K562 (cell line): ENCODE measurements at places on chromosomes 1 and 21. TPM values are rescaled to one million over a fixed set of nuclear protein-coding genes. Genes with fewer than 3 reads are reported as not detected.

- no peak for DNase-seq
Observed at GRCh38 chr1:197129698-197130097, 16.8 kb downstream of the ASPM start.

GRCh38 chr1:78869136-78869535, 137.4 kb downstream of the ADGRL4 start:
- no peak for DNase-seq

- no peak for DNase-seq
Observed at GRCh38 chr21:41152147-41152546, 15.8 kb upstream of the BACE2 start.

- no peak for DNase-seq
Observed at GRCh38 chr1:189513091-189513490, 964.6 kb downstream of the BRINP3 start.

DNA sequence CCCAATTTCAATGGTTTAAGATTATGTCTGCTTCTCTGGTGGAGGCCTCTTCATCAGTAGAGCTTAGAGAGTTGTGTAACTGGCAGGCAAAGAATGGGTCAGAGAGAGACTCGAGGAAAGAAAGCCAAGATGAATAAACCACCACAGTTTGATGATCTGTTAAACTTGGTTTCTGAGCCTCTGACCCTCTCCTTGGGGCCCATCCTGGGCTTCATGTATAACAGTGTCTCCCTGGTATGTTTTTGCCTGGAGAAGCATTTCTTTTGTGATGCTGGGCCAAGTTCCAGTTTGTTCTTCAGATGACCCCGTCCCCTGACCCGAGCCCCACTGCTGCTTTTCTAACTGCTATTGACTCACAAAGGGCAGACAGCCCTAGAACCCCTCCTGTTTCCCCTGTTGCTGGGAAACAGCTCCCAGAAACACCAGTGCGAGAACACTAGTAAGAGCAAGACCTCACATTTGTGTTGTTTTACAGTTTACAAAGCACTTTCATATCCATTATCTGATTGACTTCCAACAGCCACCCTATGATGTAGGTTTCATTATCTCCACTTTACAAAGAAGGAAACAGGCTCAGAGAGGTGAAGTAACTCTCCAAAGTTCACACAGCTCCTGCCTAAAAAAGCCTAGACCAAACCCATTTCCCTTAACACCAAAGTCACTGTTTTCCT, 9.0 kb downstream of the CD2 start:
- DNase-seq = no peak

DNA sequence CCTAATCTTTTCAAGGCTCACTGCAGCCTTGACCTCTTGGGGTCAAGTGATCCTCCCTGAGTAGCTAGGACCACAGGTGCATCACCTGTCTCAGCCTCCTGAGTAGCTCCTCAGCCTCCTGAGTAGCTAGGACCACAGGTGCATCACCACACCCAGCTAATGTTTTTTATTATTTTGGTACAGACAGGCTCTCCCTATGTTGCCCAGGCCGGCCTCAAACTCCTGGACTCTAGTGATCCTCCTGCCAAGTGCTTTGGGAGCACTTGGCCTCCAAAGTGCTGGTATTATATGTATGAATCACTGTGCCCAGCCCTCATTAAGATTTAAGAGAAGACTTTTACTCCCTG, 58.5 kb upstream of the S1PR1 start:
- DNase-seq = no peak

GRCh38 chr1:14728516-14728915, 130.0 kb downstream of the KAZN start:
- no peak for DNase-seq

DNA sequence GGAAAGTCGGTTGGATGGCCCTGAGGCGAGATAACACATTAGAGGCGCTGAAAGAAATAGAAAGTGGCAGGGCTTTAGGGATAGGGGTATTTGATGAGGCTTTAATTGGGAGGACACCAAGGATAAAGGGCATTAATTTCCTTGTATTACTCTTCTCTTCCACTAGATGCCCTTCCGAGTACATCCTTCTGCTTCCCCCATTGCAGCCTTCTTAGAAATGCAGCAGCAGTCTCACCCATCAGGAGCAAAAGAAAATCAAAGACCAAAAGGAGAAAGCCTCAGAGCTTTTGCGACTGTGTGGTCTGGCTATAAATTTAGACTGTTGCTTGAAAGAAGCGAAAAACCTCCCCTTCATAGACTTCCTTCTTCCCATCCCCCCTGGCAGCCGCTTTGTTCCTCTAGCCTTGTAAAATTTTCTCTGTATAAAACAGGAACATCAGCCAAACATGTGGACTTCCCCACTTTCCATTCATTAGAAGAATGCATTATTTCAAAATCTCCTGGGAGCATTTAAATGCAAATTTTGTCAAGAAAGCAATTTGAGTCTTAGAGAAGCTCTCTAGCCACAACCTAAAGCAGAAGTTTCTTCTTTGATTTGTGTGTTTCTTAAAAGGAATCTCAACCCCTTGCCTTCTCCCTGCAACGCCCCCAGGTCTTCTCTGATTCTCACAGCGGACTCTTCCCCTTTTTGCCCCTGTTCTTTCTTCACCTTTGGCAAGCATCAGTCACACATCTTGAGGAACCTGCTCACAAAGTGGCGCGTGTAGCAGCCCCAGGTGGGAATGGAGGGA, 76.6 kb downstream of the NDUFS5 start:
- peak; percentile 66 for DNase-seq

DNA sequence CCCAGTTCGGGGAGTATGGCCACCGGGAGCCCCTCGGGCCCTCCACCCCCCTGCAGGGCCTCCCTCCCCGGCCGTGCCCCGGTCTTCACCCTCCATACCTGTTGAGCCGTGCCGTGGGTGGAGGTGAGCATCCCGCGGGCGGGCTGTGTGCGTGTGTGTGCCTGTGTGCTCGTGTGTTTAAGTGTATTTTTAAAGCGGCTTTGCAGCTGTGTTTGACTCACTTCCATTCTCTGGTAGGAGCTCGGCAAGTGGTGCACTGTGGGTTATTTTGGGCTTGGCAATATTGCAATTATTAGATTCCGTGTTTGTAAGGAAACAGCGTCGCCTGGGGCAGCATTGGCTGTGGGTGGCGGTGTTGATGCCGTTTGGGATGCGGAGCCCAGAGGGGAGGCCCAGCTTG, 20.3 kb upstream of the PLCH2 start:
- DNase-seq = no peak

DNA sequence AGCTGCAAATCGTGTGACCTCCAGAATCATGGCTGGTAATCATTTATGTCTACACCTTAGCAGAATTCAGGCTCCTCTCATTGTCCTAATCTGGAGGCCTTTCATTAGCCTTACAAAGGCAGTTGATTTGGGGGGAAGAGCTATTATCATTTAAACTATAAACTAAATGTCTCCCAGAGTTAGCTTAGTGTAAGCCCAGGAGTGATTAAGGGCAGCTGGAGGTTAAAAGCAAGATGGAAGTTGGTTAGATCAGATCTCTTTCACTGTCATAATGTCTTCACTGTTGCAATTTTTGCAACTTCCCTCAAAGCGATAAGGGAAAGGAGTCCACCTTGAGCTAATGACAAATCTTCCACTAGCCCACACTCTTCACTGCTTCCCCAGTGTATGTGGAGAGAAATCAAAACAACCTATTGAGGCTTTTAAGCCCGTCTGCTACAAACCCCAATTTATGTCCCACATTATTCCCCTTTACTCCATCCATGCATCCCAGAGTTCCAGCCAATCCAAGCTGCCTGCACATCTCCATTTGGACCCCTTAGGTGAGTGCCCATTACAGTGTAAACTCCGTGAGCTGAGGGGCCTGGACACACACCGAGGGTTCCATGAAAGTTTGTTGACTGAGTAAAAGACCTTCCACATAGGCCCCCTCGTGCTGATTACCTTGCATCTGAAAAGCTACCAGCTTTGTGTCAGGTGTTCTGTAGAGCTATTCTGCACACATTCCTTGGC, 61.5 kb upstream of the KLHDC7A start:
- no peak for DNase-seq

- DNase-seq = no peak
Observed at GRCh38 chr1:26734501-26735058, 38.8 kb downstream of the ARID1A start.

DNA sequence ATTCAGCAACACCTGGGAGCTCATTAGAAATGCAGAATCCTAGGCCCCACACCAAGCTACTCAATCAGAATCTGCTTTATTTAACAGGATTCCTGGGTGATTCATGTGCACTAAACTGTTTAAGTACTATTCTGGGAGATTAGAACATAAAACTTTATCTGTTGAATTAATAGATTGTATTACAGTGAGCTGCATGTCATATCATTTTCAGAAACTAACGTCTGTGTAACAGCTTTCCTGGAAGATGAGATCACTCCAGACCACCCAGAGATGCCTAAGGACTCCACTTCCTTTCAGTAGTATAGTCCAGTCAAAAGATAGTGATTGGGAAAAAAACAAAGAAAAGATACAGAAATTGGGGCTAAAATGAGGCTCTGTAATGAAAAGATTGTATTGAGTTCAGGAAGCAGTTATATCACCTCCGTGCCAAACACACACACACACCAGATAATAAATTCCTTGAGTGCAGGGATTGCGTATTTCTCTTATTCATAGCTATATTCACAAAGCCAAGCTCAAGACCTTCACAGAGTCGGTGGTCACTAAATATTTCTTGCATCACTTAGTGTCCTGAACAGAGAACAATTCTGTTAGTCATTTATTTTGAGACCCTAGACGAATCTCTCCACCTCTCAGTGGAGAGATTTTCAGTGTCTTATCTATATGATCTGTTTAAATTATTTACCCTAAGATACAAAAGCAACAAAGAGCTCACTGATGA, 178.2 kb downstream of the DSCAM start:
- DNase-seq = no peak

DNA sequence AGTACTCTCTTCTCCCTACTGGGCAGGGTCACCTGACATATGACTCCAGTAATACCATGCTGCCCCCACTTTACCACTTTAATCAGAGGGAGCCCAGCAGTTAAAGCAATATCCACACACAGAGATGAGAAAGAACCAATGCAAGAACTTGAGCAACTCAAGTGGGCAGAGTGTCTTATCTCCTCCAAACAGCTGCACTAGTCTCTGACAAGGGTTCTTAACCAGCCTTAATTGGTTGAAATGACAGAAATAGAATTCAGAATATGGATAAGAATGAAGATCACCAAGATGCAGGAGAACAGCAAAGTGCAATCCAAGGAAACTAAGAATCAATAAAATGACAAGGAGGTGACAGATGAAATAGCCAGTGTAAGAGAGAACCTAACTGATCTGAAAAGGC, 91.0 kb downstream of the KCNT2 start:
- DNase-seq = peak; percentile 75

- DNase-seq = no peak
Observed at GRCh38 chr1:6873298-6874015, 88.2 kb downstream of the CAMTA1 start.

GRCh38 chr1:170086399-170087032, 12.0 kb upstream of the KIFAP3 start:
- DNase-seq = no peak

DNA sequence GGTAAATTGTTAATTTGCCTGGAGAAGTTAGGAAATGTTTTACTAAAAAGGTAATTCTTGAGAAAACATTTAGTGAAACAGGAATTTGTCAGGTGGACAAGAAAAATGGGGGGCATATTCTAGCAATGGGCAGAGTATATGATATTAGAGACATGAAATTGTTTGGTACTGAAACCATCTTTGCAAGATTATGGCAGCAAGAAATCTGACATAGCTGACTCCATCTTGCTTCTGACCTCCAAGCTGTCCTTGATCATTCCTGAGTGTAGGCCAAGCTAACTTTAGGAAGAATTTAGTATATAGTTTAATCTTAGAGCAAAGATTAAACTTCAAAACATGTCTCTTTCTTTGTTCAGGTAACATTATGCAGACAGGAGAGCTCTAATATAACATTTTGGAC, 14.0 kb upstream of the SAMSN1 start:
- no peak for DNase-seq

DNA sequence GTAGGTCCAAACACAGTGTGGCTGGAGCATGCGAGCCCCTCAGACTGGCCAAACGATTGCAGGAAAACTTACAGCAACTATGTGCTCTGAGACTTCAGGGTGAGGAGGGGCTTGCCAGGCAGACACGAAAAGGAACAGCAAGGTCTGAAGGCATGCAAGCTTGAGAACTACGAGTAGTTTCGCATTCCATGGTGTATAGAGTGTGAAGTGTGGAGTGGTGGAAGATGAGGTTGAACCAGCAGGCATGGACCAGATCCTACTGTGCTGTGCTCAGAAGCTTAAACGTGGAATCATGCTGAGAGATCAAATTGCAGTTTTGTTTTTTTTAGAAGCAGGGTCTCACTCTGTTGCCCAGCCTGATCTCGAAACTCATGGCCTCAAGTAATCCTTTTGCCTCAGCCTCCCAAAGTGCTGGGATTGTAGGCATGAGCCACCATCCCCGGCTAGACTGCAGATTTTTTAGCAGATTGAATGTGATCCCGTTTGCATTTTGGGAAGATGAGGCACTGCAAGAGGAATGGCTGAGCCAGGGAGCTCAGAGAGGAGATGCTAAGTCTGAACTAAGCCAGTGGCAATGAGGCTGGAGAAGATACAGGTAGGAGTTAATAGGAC, 5.1 kb upstream of the TFAP2E start:
- no peak for DNase-seq

DNA sequence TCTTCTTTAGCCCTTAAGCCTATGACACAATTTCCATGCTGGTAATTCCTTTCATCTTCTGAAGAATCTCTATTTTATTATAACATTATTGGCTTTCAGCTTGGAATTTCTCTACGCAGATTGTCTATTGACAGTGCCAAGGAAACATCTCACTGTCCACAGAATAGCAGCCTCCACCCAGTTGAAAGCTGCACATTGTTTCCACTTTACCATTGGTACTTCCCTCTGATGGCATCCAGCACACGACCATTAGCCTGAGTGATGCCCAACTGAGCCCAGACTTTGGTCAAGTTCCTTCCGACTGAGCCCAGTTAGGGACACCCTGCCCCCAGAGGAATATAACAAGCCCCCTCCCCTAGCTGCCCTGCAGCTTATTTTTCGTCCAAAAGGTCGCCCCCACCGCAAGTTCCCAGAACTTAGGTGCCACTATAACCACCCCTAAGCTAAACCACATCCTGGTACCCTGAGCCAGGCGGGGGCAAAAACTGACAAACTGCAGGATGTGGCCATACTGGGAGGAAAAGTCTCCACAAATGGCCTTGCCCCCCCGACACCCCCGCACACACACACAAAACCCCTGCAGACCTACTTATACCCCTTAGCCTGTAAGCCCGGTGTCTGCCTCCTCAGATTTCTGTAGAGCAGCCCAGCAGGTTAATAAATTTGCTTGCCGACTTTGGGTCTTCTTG, 13.2 kb downstream of the GBP5 start:
- no peak for DNase-seq

GRCh38 chr1:46615735-46616134, 876 bp downstream of the MOB3C start:
- peak; percentile 26 for DNase-seq

Gene SPATA46
- total RNA-seq = not detected in 2 replicates

Gene SH3BGR
- 14.8 and 17.5 TPM in 2 replicates for total RNA-seq

Gene IL19
- total RNA-seq = not detected in 2 replicates

Gene PPT1
- 106 and 108 TPM in 2 replicates for total RNA-seq

Gene LCE1D
- total RNA-seq = not detected in 2 replicates

Gene LCE3A
- not detected in 2 replicates for total RNA-seq

Gene TBX19
- total RNA-seq = 1.8 and 2.1 TPM in 2 replicates

Gene HOOK1
- total RNA-seq = 0.04 and 0.11 TPM in 2 replicates

Gene OR2L5
- not detected in 2 replicates for total RNA-seq
